SIG-M5 (cell line): ENCODE measurements at places on chromosomes 7 and 10.

- no peak for DNase-seq
Observed at GRCh38 chr7:33781796-33782195, 123.5 kb upstream of the BMPER start.

- DNase-seq, result no peak
Observed at GRCh38 chr7:63054191-63054661, 944.4 kb upstream of the ZNF722 start.

- DNase-seq, result no peak
Observed at GRCh38 chr10:132388891-132389432, 8.0 kb upstream of the PWWP2B start.

GRCh38 chr10:32922170-32922569 is 35.9 kb downstream of the ITGB1 start:
- DNase-seq, result no peak

- DNase-seq, result no peak
Observed at GRCh38 chr10:109343293-109343692, 580.0 kb downstream of the XPNPEP1 start.

- no peak for DNase-seq
Observed at GRCh38 chr7:44154703-44155102, 13.6 kb upstream of the MYL7 start.
